ENCODE measurements at places on chromosomes 16 and 17.
A peak's percentile ranks its signal among the peaks of the same experiment; 100 is the strongest.

DNA sequence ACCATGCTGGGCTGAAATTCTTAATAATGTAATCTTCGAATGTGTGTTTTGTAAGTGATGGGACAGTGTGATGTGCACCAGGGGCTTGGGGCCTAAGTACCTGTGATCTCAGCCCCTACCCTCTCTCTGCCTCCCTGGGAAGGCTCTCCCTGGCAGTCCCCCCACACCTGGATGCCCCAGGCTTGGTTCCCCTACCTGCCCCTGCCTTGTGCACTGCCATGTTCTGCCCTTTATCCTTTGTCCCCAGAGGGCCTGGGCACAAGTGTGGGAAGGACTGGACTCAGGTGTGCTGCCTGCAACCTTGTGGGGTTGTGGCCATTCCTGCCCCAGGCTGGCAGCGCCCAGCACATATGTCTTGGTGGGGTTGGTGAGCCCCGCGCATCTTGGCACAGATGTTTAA, 55.4 kb upstream of the CREBBP start:
- DNase-seq, result no peak

- peak; percentile 34 for DNase-seq
Observed at GRCh38 chr17:45110676-45111611, 21.4 kb downstream of the PLCD3 start.

GRCh38 chr17:55215711-55216110, 49.0 kb upstream of the HLF start:
- DNase-seq, result no peak

GRCh38 chr16:70604407-70605282, 41.7 kb upstream of the IL34 start:
- DNase-seq, result no peak

- DNase-seq, result no peak
Observed at GRCh38 chr17:78237401-78238012, 6.1 kb downstream of the TMEM235 start.

GRCh38 chr17:62899361-62899760, 66.7 kb upstream of the TANC2 start:
- no peak for DNase-seq

DNA sequence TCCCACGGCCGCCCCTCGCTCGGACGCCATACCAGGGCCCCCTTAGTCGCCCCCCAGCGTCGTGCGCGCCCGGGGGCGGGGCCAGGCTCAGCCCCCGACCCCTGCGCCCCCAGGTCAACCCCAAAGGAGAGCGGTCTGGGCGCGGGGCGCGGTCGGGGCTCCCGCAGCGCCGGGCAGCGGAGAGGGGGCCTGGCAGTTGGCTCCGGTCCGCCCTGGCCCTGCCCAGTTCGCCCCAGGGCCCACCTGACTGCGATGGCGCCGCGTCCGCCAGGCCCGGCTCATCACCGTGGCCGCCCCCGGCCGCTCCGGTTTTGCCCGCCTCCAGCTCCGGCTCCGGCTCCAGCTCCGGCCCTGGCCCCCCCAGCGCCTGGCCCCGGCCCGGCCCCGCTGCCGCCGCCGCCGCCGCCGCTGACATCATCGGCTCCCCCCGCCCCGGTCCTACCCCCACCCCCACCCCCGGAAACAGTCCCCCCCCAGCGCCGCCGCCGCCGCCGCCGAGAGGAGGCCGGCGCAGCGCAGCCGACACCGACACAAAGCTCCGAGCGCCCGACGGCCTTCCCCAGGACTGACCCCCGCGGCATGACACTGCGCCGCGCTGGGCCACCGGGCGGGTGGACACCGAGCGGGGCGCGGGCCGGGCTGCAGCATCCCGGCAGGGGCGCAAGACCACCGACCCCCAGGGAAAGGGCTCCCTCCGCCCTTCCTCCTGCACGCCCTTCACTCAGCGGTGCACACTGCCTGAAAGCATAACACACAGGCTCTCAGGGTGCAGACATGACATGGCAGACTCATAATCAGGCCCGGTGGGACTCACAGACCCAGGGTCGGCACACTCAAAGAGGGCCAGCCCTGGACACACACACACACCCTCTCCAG, at the start of gene ZBTB4:
ZBTB4 (minus strand) TSS at position 419 of the 876 bp plus-strand sequence. CDS start 12,830 bp downstream, outside the sequence.
- peak; percentile 79 for DNase-seq

DNA sequence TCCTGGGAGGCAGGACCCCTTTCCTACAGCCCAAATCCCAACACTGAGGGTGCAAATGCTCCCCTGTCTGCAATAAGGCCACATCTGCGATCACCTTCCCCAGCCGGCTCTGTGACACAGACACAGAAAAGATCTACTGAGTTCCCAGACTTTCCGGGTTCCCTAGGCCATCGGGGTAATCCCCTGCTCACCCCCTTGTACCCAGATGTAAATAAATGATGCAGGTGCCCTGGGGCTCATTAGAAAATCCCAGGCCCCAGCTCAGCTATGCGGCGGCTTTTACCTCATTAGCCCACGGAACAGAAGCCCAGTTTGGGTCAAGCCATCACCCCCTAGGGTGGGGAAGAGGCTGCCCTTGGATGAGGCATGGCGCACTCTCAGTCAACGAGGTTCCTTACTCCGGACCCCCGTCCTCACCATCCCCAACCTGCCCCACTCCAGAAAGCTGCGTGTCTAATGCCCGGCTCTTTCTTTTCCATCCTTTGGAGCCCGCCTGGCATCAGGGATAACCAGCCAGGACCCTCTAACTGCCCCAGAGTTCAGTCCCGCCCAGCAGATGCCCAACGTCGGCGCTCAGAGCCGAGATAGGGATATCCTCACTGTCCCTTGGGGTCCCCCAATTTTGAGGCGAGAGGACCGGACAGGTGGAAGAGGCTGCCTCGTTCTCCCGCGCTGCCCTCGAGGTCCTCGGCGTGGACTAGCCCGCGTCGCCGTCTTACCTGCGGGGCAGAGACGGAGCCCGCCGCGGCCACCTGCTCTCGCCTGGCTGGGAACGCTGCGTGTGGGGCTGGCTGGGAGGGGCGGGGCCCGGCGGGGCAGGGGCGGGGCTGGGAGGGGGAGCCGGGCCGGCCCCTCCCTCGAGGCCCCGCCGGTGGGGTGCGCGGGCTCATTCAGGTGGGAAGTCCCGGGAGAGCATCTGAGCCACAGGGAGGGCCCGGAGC, at the start of gene ZNF385C:
ZNF385C (minus strand) TSS at position 783 of the 941 bp plus-strand sequence. CDS start 35,417 bp downstream, outside the sequence.
- peak; percentile 16 for DNase-seq

DNA sequence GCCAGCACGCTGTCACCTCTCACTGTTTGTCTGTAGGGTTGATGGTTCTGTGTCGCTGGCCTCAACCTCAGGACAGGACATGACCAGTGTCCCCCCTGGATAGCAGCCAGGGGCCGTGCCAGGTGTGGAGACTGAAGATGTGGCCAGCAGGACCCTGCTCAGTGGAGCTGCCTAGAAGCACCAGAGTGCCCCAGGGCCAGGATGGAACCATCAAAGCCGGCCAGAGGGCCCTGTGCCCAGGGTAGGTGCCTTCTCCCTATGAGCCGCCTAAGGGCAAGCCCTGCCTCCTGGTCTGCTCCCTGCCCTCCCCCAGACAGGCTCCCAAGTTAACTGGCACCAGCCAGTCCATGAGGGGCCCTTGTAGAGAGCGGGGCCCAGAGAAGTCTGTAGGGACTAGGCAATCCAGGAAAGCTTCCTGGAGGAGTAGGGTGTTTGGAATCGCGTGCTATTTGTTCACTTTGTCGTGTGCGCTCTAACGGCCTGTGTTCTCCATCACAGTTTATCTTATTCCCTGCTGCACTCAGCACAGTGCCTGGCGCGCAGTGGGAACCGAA, 546 bp upstream of the NDUFB10 start:
- DNase-seq, result no peak

DNA sequence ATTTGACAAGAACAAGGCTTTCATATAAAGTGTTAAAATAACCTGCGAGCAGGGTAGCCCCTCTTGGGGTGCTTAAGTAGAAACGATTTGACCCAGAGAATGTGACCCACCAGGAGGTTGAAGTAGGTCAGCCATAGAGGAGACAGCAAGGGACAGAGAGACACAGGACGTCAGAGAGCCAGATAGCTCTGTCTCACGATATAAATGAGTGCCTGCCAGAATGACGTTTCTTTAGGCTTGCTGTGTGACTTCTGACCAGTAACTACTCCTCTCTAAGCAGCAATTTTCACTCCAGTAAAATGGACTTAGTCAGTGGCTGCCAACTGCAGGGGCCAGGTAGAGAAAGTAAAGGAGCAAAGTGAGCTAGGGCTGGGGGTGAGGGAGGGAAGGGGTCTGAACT, 473.0 kb upstream of the C16orf82 start:
- no peak for DNase-seq

GRCh38 chr17:73232587-73233373, 28.9 kb downstream of the CPSF4L start:
- DNase-seq, result peak; percentile 24

- DNase-seq, result no peak
Observed at GRCh38 chr16:70592106-70592571, 54.2 kb upstream of the IL34 start.

- DNase-seq, result no peak
Observed at GRCh38 chr16:72134507-72134906, 37.4 kb downstream of the PMFBP1 start.

GRCh38 chr17:31327534-31328159, 6.2 kb upstream of the EVI2A start:
- no peak for DNase-seq

DNA sequence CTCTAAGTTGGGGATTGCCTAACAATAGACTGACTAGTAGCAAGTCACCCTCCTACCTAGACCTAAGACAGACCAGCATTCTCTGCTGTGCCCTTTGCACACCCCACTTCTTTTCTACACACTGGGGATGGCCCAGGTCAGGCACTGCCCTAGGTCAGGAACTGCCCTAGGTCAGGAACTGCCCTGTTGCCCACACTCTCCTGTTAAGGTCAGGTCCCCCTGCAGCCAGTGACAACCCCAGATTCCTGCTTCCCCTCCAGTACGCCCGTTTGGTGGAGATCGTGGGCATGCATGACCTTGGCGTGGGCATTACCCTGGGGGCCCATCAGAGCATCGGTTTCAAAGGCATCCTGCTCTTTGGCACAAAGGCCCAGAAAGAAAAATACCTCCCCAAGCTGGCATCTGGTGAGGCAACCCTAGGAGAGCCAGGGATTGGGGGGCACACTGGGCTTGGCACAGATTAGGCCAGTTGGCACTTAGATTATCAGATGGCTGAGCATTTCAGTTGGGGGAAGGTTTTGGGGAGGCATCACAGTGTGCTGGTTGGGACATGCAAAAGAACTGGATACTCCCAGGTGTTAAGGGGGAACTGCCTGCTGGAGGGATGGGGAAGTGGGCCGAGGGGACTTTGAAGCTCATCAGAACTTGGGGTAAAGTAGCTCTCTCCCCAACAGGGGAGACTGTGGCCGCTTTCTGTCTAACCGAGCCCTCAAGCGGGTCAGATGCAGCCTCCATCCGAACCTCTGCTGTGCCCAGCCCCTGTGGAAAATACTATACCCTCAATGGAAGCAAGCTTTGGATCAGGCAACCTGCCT, 1.7 kb downstream of the ACADVL start:
- DNase-seq, result no peak

GRCh38 chr17:77038884-77039555, 101.7 kb upstream of the SEC14L1 start:
- no peak for DNase-seq

GRCh38 chr17:8117367-8117979, 841 bp downstream of the ALOXE3 start:
- DNase-seq, result no peak

GRCh38 chr17:49739641-49740271, 24.2 kb downstream of the FAM117A start:
- DNase-seq, result no peak

- DNase-seq, result peak; percentile 10
Observed at GRCh38 chr16:83802135-83802534, 5.6 kb upstream of the HSBP1 start.

GRCh38 chr17:35879773-35880654, at the start of gene CCL5:
TSS of gene CCL5 (minus strand) at chr17:35880360.
- no peak for DNase-seq

DNA sequence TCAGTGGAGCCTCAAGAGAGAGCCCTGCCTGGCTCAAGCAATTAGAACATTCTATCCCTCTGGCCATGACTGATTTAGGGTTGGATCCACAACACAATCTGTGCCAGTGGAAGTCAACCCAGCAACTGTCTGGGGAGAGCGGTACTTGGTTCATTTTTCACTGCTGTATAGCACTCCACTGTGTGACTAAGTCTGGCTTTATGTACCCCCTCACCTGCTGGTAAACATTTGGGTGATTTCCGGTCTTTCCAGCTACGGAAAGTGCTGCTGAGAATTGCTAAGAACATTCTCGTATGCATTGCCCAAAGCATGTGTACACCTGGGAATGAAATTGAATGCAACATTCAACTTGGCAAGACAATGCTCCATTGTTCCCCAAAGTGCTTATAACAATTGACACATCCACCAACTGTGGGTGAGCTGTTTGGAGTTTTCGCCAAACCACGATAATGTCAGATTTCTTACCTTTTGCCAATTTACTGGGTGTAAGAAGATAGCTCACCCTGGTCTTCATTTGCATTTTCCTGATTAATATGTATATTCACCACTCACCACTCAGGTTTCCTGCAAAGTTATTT, 63.5 kb upstream of the MED9 start:
- DNase-seq, result no peak

DNA sequence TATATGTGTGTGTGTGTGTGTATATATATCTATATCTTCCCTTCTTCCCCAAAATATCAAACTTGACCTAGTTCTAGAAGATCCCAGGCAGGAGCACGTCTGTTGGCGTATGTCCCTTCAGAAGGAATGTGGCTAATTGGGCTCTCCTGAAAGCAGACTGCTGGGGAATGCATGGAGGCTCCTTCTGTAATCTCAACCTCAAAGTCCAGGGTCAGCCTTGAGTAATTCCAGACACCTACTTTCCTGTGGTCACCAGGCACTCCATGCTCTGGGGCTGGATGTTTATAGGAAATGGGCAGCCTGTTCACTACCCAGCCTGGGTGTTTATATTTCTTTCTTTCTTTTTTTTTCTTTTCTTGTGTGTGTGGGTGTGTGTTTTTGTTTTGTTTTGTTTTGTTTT, 13.4 kb downstream of the BCO1 start:
- peak; percentile 49 for DNase-seq

GRCh38 chr16:52967744-52968143, 85.0 kb downstream of the CHD9NB start:
- no peak for DNase-seq

DNA sequence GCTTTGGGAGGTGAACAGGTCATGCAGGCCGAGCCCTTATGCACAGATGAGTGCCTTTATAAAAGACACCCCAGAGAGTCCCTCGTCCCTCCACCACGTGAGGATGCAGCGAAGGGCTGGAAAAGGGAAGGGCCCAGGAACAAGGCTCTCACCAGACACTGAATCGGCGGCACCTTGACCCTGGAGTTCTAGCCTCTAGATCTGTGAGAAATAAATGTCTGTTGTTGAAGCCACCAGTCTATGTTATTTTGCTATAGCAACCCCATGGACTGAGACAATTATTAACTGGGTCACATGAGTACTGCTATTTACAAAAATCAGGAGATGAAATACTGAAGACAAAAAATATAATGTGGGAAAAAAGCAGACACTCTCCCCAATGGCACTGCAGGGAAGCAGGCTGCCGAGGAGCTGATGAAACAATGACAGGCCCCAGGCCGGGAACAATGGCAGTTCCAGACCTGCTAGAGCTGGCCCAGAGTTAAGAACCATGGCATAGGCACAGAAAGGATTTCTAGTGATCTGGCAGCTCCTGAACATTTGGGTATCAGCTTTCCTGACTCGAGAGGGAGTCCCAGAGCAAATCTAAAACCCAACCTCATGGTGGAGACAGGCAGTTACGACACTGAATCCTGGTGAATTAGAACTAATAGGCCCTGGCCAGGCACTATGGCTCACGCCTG, 17.8 kb upstream of the GGA2 start:
- DNase-seq, result no peak

GRCh38 chr17:68399638-68400403, 57.5 kb downstream of the WIPI1 start:
- no peak for DNase-seq

GRCh38 chr16:27777527-27777926, 227.6 kb downstream of the KATNIP start:
- DNase-seq, result no peak

GRCh38 chr16:87976665-87977064, 25.4 kb downstream of the BANP start:
- no peak for DNase-seq
